AG09319 (cell line): ENCODE measurements at places on chromosomes 7 and 10.

DNA sequence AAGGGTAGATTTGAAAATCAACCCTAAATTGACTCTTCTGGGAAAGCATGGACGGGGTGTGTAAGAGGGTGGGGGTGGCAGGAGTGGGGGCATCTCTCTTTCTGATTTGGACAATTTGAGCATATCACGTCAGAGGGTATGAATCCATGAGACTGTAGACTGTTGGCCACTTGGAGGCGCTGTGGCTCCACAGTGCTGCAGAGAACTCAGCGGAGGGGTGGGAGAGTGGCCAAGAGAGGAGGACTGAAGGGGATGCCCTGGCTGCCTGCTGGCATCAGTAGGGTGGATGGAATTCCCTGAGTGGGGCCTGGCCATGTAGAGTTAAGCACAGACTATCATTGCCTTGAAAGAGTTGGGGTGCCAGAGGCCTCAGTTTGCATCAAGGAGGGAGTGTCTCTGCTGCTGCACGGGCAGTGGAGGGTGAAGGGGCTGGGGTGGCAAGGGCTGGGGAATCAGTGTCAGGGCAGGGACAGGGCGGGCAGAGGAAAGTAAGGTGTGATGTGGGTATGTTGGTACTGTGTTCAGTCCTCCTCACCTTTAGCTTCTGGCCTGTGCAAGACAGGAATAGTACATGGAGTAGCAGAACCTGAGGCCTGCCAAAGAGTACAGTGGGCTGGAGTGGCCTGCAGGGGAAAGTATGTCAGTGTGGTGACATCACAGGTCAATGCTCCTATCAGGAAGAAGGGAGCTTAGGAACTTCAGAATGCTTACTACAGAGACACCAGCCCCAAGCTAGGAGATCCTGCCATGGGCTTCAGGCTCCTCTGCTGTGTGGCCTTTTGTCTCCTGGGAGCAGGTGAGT, 133.5 kb upstream of the PRSS58 start:
- DNase-seq: no peak

- no peak for DNase-seq
These were observed 311.7 kb upstream of the HPS1 start for GRCh38 chr10:98758463-98758862.

DNA sequence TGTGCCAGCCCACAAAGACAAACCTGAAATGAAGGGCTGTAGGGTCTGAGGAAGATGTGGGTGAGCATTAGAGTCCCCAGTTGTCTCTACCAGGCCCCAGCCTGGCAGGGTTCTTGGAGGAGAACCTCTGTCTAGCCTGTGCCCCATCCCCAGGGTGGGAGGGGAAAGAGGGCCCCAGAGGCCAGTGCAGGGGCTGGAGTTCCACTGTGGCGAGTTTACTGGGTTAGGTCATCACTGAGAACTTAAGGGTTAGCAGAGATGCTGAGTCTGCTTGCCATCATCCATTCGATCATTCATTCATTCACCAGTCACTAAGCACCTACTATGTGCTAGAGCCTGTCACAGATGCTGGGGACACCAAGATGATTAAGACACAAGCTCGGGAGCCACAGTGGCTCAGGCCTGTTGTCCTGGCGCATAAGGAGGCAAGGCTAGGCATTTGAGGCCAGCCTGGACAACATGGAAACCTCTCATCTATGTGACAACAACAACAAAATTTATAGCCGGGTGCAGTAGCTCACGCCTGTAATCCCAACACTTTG, 2.6 kb downstream of the ANKRD2 start:
- no peak for DNase-seq

- no peak for DNase-seq
These were observed 380.2 kb downstream of the EXOC4 start for GRCh38 chr7:133633055-133633454.

DNA sequence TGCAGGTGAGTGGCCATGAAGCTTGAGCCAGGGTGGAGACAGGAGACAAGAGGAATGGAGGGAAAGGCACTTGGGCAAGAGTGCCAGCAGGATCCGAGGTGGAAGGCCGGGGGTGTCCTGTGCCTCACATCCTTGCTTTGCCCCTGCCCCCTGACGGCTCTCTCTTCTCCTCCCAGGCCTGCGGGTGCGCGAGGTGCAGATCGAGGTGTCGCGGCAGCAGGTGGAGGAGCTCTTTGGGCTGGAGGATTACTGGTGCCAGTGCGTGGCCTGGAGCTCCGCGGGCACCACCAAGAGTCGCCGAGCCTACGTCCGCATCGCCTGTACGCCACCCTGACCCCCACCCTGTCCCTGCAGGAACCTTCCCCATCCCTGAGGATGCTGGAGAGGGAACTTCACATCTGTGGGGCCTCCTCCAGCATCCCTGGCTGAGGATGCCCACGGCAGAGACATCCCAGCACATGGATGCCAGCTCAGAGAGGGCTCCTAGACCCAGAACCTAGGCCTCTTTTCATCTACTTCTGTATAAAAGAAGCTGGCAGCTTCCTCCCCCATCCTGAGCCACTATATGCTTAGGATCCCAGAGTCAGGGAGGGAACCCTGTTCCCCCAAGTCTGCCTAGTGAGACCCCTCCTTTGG, 34.4 kb upstream of the SLC29A3 start:
- no peak for DNase-seq

DNA sequence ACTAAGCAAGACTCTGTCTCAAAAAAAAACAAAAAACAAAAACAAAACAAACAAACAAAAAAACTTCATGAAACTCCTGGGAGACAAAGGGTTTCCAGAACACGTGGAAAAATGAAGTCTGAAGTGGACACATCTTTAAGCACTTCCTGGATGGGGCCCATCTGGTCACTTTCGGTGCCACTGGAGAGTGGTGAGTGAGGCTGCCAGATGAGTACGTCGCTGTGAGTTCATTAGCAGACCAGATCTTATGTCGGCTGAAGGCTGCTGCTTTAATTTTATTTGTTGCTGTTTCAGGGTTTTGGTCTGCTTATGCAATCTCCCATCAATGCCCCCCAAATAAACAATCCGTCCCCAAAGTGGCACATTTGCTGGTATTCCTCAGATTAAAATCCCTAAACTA, 64.4 kb downstream of the NPTX2 start:
- DNase-seq: no peak

GRCh38 chr7:44150966-44151941, 10.1 kb upstream of the MYL7 start:
- DNase-seq: no peak

DNA sequence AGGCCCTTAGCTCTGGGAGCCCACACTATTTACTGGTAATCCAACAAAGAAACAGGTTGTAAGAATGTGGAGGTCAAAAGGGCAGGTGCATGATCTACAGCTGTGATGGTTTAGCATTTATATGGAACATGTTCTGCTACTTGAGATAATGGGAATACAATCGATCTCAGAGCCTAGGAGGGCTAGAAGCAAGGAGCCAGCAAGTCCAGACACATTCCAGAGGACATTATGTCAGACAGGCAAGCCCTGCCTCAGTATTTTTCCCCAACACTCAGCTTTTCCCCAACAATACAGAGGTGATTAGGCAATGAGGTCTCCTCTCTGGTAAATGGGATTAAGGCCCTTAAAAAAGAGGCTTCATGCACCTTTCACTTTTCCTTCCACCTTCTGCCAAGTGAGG, 21.4 kb upstream of the GNAT3 start:
- DNase-seq: no peak

- no peak for DNase-seq
These were observed 690.5 kb downstream of the PARD3 start for GRCh38 chr10:34124522-34125035.

GRCh38 chr7:131251371-131251770, 76.3 kb upstream of the MKLN1 start:
- no peak for DNase-seq
